ENCODE measurements at places on chromosomes 16 and 17.

DNA sequence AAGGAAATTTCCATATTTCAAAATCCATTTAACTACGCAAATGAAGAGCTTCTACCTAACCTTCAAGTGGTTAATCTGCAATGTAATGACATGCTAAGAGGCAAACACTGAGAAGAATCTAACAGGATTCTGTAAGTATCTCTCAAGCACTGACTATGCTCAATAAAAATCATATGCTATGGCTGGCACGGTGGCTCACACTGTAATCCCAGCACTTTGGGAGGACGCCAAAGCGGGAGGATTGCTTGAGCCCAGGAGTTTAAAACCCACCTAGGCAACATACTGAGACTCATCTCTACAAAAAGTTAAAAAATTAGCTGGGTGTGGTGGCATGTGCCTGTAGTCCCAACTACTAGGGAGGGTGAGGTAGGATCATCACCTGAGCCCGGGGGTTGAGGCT is 32.7 kb downstream of the GNA13 start:
- DNase-seq: no peak

GRCh38 chr17:66817750-66818149 is 17.2 kb upstream of the CACNG5 start:
- no peak for DNase-seq

DNA sequence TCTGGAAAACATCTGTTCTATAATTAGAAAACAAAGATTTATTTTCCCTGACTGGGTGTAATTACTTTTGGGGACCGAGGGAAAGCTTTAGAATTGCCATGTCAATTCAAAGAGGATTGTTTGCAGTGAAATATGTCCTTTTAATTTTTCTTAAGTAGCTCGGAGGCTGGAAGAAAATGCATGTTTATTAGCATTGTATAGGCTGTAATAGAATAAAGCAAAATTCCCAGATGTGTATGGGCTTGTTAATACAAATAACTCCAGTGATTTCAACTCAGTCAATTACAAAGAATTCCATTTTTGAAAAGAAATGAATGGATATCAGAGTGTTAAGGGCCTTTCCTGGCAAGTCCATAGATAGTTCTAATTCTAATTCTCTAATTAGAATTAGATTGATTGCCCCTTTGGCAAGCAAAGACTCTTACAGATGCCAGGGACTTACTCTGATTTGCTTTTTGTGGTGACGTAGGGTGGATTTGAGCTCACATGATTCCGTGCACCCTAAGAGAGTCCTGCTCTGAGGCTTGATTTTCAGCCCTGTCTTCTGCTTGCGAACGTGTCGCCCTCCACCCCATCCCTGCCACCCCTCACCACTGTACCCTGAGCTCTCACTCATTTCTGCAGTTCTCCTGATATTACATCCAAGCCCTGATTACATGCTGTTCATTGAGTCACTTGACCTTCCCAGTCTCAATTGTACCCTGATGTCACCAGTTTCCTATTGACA is 70.0 kb upstream of the FAM20A start:
- no peak for DNase-seq

GRCh38 chr16:3789375-3790099 is 72.2 kb upstream of the TRAP1 start:
- no peak for DNase-seq

DNA sequence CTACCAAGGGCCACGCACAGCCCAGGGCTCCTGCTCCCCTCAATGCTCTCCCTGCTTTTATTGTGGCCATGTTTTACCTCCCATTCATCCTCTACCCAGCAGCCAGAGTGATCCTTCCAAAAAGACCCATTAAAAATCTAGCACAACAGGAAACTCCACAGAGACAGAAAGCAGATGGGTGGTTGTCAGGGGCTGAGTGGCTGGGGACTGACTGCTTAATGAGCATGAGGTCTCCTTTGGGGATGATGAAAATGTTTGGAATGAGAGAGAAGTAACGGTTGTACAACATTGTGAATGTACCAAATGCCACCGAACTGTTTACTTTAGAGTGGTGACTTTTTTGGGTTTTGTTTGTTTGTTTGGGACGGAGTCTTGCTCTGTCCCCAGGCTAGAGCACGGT is 107.4 kb downstream of the GAS7 start:
- no peak for DNase-seq

GRCh38 chr17:76535788-76536510 is 1.6 kb downstream of the CYGB start:
- no peak for DNase-seq

DNA sequence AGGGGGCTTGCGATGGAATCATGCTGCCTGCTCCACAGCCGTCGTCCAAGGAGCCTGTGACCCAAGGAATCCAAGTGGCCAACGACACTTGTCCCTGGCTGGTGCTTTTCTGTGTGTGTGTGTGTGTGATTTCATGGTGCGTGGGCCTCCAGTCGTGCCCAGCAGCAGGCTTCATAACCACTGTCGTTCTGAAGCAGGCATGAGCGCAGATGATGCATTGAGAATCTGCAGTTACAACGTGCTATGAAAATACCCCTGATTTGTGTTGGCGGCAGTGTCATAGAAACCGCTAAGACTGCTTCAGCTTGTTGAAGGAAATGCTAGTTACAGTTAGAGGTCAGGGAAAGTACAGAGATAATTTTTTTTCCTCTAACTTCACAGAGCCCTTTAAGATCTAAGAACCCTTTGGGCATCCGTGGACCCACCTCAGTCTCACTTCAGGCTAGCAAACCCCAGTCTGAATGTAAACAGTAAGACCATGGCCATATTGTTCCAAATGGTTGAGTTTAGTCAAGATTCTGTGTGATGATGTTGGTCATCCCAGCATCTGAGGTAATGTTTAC is 15.6 kb downstream of the C16orf90 start:
- no peak for DNase-seq

DNA sequence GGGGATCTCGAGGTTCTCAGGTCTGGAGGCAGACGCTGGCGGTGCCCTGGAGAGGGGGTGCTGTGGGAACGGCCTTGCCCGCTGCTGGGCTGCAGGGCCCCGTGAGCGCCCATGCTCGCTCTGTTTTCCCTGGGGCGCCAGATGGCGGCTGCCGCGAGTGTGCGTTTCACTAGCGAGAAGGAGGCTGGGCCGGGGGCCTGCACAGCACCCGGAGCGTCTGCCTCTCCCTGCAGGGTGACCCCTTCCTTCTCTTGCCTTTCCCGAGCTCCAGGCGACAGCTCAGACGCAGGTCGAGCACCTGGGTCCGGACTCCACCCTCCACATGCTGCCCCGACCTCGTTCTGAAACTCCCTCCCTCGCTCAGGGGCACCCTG is 2.7 kb downstream of the TELO2 start:
- DNase-seq: no peak

GRCh38 chr16:2603165-2604015 is 65.6 kb downstream of the PDPK1 start:
- DNase-seq: peak; percentile 96

GRCh38 chr17:72614476-72614870 is 478.0 kb downstream of the SLC39A11 start:
- no peak for DNase-seq

DNA sequence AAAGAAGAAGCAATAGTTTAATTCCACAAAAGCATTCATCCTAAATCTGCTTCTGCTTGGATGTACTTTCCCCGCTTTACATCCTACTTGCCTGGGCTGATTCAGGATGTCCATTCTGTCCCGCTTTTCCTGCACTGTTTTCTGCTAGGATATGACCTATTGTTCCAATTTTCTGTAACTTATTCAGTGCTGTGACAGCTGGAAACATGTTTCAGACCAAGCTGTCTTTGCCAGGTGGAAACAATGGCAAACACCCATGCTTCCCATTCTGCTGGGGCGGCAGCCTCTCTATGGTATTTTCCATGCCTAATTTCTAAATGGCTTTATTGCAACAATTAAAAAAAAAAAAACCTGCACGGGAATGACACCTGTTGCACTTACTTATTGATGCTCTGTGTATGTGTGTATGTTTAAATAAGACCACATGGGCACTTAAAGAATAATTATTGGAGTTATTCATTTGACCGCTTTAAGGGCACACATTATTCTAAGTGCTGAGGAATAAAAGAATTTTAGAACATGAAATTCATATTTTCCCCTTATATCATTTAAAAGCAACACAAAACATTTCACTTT is 21.0 kb downstream of the COQ7 start:
- DNase-seq: no peak

GRCh38 chr16:11263737-11264136 is 5.4 kb downstream of the TNP2 start:
- no peak for DNase-seq

- DNase-seq: no peak
Observed at GRCh38 chr17:7204336-7204735, 15.3 kb downstream of the DLG4 start.

DNA sequence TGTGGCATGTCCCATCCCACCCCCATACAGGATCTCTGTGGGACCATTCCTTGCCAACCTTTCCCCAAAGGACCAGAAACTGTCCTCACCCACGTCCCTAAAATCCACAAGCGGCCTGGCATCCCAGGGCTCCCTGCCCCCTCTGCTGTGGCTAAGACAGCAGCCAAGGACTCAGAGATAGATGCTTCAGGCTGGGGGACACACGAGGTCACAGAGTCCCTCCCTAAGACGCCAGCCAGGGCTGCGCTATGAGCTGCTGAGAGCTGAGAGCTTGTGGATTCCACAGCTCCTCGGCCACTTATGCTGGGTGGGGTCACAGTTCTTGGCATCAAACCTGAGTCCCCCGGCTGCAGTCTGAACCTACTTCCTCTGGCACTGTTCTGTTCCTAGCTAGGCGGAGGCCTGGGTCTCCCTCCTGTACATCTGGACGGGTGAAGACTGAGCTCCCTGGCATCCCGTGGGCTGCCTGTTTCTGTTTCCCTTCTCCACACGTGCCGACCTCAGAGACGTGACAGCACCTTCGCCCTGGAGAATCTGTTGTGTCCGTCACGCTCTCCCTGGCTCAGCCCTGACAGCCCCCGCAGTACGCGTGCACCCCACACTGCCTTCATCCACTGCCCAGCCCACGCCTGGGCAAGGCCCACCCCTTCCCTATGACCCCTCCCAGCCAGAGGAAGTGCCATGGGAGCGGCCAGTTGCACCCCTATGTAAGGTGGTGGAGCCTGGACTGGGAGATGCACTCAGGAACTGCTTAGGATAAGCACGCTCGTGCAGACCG is 61.2 kb downstream of the ENGASE start:
- no peak for DNase-seq

- DNase-seq: no peak
Observed at GRCh38 chr16:4570086-4570485, 13.9 kb downstream of the C16orf96 start.

GRCh38 chr16:85836706-85837582 is 37.4 kb downstream of the COX4I1 start:
- DNase-seq: no peak

GRCh38 chr17:72008236-72008876 is 112.5 kb upstream of the SOX9 start:
- DNase-seq: no peak

- no peak for DNase-seq
Observed at GRCh38 chr17:77186141-77186604, 45.4 kb downstream of the SEC14L1 start.

- no peak for DNase-seq
Observed at GRCh38 chr16:12569061-12569460, 234.6 kb downstream of the CPPED1 start.

DNA sequence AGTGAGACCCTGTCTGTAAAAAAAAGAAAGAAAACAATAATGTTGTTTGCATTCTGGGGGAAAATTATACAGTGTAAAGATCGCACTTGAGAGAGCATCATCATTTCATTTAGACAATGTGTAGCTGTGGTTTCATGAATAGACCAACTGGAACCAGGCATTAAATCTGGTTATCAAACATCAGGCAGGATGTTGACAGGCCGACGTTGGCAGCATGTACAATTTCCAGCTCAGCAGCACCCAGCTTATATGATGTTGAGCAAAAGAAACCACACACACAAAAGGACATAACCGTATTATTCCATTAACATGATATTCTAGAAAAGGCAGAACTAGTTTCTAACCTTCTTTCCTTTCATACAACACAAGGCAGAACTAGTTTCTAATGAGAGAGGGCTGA is 5.8 kb downstream of the MARVELD3 start:
- no peak for DNase-seq

DNA sequence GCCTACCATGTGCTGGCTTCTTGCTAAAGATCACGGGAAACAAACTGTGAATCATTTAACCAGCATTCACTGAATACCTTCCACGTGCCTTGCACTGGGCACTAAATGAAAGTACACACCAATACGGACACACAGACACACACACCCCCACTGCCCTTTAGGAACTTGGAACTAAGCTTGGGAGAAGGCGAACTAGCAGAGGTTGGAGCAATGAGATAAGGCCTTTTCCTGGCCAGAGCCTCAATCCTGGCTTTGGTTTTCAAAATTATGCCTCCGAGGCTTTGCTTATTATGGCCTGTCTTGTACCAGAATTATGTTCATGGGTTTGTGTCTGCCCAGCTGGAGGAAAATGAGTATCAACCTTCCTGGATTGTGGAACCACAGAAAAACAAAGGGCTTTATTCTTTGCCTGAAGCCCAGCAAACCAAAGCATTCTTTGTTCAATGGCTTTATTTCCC is 32.3 kb downstream of the CPPED1 start:
- no peak for DNase-seq

DNA sequence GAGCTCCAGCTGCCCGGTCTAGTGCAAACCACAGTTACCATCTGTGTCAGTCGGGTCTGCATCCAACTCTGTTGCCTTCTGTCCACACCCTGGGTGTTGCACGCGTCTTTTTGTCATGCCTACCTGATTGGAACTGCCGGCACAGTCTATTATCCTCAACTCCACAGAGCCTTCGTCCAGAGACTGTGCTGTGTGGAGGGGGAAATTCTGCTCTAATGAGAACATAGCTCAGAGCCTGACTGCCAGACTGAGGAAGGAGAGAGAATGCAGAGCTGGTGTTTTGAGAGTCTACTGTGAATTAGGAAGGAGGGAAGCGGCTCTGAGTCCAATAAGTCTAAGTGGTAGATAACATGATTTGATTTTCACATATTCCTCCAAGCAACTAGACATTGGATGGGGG is 68.3 kb upstream of the GPR139 start:
- no peak for DNase-seq

DNA sequence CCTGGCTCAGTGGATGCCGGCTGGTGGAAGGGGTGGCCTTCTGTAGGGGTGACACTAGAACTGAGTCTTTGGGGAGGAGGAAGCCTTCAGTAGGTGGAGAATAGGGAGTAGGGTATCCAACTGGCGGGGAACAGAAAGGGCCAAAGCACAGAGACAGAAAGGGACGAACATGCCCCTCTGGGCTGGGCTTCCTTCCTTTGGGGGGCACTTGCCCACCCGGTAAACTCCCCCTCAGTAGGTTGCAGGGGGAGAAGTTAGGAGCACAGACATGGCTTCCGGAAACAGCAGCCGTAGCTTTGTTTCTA is 774 bp downstream of the ENGASE start:
- no peak for DNase-seq

GRCh38 chr17:6052926-6053325 is 17.3 kb upstream of the WSCD1 start:
- no peak for DNase-seq

DNA sequence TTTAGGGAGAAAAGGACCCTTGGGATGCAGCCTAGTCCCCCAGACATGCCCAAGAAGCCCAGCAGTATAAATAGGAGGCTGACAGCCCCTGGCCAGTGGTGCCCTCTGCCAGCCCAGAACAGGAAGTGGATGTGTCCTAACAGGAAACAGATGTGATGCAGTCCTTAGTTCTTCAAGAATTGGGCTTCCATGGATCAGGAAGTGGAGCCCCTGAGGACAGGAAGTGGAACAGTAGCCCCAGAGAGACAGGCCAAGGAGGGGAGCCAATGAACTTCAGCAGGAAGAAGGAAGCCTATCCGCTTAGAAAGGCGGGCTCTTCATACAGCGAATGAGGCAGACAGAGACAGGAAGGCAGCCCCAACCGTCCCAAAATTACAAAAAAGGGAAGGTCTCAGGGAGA is 7.2 kb downstream of the CTF1 start:
- no peak for DNase-seq

GRCh38 chr17:44906763-44907728 is 7.8 kb upstream of the EFTUD2 start:
- no peak for DNase-seq

All from sciatic nerve (tissue), 2 donors.